ENCODE measurements at places on chromosomes 7 and 10.

DNA sequence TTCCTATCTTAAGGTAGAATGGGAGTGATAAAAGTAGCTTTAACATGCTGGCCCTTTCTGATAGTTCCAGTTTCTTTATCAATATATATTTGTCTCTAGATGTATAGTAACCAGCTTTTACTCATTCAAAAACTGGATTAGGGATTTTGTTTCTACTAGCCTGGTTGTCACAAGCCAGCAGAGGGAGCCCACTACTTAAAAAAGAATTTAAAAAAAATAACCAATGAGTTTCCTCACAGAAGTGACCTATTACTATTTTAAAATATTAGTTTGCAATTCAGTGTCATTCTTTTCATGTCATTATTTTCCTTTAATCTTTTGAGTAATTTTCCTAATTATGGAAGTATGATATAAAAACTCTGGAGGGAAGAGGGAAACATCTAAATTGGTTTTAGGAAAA, 142.1 kb downstream of the PHTF2 start:
- DNase-seq: peak; percentile 51

GRCh38 chr10:63866747-63867140, 345.5 kb downstream of the REEP3 start:
- peak; percentile 11 for DNase-seq

DNA sequence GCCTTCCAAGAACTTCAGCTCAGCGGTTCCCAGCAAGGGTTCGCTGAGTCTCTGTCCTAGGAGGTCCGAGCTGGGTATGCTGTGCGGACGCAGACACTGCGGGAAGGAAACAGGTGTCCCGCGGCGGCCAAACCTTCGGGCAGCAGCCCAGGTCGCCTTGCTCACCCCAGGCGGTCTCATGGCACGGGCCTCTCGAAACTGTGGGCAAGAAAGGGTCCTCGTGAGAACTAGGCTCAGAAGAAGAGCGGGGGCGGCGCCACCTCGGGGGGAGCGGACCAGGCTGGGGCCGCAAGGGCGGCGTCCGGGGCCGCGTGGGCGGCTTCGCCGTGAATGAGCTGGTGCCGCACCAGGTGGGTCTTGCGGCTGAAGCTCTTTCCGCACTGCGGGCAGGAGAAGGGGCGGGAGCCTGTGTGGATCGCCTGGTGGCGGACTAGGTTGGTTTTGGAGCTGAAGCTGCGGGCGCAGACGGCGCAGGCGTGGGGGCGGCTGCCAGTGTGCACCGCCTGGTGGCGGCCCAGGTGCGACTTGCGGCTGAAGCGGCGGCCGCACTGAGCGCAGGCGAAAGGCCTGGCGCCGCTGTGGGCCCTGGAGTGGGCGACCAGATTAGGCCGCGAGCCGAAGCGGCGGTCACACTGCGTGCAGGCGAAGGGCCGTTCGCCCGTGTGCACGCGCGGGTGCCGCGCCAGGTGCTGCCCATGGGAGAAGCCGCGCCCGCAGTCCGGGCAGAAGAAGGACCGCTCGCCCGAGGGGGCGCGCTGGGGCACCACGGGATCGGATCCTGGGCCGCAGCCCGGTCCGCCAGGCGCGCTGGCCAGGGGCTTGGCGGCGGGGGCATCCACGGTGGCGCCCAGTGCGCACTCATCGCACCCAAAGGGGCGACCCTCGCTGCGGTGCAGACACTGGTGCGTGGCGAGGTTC, 8.6 kb downstream of the ZNF467 start:
- DNase-seq: no peak

- no peak for DNase-seq
Observed at GRCh38 chr7:125775317-125775716, 845.7 kb upstream of the POT1 start.

DNA sequence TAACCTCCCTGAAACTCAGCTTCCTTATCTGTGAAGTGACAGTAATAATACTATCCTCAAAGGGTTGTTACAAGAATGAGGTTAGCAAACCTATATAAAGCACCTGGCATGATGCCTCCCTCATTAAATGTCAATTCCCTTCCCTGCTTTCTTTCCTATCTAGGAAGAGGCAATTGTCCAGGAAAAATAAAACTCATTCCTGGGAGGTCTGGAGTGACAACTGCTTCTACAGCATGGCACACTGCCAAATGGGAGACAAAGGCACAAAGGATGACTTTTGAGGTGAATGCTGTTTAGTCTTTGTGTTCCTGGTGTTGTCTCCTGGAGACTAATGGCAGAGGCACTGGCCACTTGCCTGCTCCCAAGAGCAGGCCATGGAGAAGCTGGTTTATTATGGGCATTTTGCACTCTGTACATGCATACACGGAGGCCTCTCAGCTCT, 32.2 kb upstream of the PDE1C start:
- DNase-seq: no peak

Measured in small intestine (tissue), 16 donors.